T-helper 9 cell (primary cell): ENCODE measurements at places on chromosomes 3 and 15.

DNA sequence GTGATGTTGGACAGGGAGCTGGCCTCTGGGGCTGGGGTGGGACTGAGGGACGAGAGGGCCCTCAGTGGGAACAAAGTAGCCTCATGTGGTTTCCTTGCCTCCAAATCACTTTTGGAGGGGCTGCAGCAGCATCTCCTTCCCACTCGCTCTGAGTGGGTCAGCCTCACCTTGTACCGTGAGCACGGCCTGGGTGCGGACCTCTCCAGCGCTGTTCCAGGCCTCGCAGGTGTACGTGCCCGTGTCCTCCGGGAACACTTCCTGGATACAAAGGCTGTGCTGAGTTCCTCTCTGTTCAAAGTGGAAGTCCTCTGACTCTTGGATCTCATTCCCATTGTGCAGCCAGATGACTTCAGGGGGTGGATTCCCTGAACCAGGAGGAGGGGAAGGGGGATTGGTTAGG, 123.7 kb upstream of the HACD2 start:
- DNase-seq: no peak

- no peak for DNase-seq
Measured at GRCh38 chr3:123802007-123802625, 82.0 kb downstream of the MYLK start.

- DNase-seq: no peak
Measured at GRCh38 chr3:194536871-194537637, 50.3 kb upstream of the ATP13A3 start.

GRCh38 chr3:53236112-53236841, 19.5 kb downstream of the TKT start:
- DNase-seq: no peak

DNA sequence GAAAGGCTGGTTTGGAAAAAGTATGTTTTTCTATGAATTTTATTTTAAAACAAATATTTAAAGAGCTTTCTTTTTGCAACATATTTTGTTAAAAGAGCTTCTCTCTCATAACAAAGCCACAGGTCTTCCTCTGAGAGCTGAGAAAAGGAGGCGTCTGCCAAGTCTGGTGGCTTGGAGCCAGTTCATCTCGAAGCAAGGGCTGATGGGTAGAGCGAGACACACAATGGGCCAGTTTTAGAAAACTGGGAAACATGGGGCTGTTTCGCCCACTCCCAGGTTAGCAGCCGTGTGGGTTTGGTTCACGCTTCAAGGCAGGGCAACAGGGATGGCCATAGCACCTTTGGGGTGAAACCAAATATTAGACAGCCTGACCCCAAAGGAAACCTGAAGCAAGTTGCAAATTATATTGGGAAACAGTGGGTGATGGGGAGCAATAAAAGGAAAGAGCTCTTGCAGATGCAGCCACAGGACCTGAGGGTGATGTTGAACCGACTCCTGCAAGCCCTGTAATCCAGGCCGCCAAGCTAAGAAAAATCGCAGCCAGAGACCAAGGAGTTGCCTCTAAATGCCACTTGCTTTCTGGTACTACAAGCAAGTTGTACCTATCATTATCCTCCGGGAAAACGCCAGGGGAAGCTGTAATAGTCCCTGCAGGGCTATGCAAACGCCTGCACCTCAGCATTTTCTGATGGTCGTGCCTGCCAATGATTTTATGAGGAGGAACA, 88.4 kb upstream of the GALNT15 start:
- DNase-seq: no peak

DNA sequence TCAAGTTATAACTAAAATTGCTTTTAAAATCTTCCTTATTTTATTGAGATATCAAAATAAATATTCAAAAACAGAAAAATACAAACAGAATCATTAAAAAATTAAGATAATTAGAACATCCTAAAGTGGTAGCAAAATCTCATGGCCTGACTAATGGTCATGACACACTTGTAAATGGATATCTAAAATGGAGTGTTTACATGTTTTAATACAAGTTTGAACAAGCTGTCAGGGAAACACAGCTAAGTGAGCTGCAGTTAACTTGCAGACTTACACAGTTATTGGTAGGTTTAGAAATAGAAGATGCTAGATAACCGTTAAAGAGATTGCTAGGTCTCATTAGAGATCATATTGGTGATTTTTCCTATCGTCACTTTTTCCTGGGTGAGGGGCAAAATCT, 242.3 kb downstream of the LPP start:
- DNase-seq: no peak

- DNase-seq: no peak
Measured at GRCh38 chr3:124772081-124772831, 42.0 kb downstream of the UMPS start.

- no peak for DNase-seq
Measured at GRCh38 chr3:141153679-141153966, 78.0 kb upstream of the PXYLP1 start.

GRCh38 chr3:127113571-127113891, 79.4 kb upstream of the PRR23E start:
- DNase-seq: no peak

DNA sequence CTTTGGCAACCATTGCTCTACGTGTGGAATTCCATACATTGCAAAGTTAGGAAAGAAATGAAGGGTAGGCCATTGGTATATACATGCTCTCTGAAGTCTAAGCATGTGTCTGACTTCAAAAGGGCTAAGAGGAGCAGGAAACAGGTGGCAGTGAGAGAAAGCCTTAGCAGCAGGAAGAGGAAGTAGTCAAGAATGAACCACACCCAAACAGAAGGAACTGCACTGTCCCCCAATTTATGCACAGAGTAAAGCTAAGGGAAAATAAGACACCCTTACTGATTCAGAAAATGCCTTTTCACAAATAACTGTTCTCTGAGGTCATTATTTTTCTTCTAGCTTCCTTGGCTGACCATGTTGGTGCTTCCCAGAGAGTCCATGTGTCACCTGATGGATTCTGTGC, 575.4 kb downstream of the NTRK3 start:
- no peak for DNase-seq

DNA sequence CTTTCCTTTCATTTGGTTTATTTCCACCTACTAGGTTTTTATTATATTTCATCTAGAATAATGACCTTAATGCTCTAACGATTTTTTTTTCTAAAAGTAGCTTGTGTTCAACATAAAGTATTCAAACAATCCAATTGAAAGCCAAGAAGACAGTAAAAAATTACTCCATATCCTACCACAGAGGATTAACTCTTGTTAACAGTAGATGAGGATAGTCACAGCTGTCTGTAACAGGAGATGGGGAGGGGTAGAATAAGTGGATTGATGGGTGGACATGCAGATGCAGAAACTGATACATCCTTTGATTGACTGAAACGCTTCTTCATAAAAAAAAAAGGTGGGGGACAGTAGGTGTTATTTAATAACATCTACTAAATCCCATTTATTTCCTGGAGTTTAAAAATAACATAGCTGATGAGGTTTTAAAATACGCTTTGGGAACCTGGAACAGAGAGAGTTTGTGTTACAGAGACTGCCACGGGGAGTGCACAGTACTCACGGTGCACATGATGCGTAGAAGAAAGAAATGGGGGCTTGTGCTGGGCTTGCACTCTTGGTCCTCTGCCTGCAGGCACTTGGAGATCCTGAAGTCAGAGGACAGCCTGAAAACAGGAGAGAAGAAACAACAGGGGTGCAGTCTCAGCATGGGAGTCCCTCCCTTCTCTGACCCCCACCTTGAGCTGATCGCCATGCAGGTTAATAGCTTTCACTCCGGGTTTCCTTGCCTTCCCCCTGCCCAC, 226.7 kb downstream of the THSD4 start:
- no peak for DNase-seq

DNA sequence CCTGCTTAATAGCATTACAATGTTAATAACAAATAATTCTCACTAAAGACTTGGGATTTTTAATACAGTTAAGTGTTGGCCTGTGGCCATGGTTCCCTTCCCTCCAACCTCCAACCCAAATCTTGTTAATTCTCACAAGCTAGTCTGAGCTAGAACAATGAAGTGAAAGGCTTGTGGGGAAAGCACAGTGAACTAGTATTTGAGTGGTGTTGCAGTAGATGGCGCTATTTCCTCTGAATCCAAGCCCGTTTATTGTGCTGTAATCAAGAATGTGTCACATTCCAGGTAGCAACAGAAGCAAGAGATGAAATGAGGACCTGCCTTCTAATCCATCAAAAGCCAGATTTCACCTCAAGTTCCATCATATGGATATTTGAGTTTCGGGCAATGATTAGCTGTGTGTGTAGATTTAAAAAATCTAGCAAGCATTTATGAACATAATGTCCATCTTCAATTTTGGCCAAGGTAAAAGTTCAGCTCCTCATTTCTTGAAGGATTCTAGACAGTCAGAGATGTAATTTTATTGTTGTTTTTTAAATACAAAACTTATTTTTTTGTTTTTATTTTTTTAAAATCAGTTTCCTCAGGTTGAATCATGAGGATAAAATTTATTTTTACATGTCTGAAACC, 160.7 kb downstream of the SQOR start:
- DNase-seq: no peak

DNA sequence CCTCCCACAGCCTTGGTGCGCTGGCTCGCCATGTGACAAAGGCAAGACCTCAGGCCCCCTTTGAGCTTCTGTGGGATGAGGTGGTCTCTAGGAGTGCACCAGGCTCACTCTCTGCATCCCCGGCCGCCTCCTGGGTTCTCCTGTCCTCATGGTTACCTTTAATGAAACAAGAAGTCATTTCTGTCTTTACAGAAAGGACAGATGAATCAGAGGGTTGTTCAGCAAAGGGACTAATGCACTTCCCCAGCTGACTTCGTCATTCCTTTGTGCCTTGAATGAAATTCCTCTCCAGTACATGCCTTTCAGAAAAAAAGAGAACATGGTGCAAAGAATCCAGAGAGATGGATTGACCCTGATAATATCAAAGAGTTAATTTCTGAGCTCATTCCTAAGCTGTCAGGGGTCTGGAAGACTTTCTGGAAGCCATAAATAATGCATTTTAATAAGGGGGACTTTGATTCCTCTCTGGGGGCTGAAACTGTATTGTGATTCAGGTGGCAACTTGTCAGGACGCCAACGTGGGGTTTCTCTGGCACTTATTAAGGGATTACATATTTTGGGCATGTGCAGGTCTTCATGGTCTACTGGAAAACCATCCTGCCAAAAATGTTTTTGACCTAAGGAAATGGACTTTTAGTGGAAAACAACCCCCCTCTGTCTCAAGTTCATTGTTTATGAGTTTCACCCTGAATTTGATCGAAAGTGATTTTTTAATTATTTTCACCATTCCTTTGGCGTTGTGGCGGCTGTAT, 122.7 kb downstream of the FBLN2 start:
- DNase-seq: no peak

DNA sequence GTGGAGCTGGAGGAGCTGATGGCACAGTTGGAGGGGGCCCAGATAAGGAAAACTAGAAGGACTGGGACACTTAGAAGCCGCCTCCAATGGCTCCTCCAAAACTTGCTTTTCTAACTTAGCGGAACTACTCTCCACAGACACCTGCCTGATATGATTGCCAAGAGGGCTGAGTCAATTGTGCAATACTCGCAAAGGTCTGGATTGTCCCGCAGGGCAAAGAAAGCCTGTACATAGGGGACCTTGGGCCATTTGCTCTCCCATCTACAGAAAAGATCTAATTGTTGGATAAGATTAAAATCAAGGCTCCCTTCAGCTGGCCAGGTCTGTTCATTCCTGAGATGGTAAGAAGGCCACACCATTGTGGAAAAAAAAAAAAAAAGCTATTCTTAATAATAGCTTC, 69.7 kb upstream of the ATP11B start:
- DNase-seq: no peak

GRCh38 chr3:169513672-169514071, 149.8 kb downstream of the MECOM start:
- no peak for DNase-seq

DNA sequence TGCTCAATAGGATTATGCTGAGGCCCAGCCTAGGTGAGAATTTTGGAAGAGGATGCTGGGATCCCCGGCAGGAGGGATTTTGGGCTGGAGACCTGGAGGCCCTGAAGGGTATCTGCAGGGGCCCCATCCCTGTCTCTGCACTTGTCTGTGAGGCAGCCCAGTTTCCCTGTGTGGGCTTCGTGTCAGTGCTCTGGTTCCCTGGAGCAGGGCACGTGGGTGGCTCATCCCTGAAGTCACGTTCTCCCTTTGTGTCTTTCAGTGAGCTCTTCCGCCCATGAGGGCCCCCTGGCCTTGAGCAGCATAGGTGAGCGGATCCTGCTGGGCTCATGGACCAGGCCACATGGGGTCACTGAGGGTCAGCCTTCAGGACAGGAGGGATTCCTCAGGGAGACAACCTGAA, 217.9 kb downstream of the SNRPN start:
- DNase-seq: no peak

GRCh38 chr15:48242015-48242414, 35.9 kb downstream of the SLC12A1 start:
- DNase-seq: no peak

GRCh38 chr3:134807189-134807588, 12.1 kb downstream of the EPHB1 start:
- no peak for DNase-seq
